ENCODE measurements at places on chromosomes 1 and 21. TPM values are rescaled to one million over a fixed set of nuclear protein-coding genes. Genes with fewer than 3 reads are reported as not detected.
A peak's percentile ranks its signal among the peaks of the same experiment; 100 is the strongest.

GRCh38 chr1:153389401-153389800 lies 1.5 kb downstream of the S100A8 start:
- H3K4me3 ChIP-seq, result no peak overlapping the region
- no peaks in the 10 kb centered on the region for H3K36me3 ChIP-seq

DNA sequence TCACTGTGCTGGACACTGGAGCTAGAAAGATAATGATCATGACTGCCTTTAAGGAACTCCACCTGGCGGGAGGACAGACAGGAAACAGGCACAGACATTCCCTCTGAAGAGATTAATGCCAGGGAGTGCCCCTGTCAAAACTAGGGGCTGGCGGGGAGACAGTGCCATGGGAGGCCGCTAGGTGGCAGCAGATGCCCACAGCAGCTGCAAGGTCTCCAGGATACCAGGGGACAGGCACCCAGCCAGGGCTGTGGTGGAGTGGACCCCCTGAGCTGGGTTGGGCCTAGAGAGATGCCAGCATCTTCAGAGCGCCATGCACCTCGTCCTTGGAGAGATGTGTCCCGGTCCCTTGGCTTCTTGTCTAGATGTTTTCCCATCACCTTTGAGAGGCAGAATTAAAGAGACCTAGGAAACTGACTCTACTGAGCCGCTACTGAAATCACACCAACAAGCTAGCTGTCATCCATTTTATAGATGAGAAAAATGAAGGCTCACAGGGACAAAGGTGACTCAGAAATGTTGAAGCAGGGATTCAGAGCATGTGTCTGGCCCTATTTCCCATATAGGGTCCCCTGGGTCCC lies 3.6 kb downstream of the REN start:
- H3K4me1 ChIP-seq, result no peaks in the 10 kb centered on the region
- H3K36me3 ChIP-seq, result no peaks in the 10 kb centered on the region
- no peak overlapping the region for H3K27ac ChIP-seq
- H3K27me3 ChIP-seq, result no peaks in the 10 kb centered on the region
- peak; percentile 43 for DNase-seq
- H3K4me3 ChIP-seq, result no peak overlapping the region

DNA sequence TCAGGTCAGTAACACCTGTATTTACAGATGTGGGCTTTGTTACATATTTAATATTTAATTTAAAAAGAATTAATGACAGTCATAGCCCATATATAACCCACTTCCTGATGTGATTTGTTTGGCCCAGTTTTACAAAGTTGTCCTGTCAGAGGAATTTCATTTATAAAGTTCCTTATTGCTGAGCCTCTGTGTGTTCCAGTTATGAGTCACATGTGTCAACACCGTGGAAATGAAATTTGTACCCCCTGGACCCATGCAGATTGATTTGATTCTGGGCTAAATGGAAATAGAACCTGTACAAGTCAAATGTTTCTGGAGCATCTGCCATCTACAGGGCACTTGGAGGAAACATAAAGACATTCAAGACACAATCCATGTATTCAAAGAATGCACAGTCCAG lies 149.2 kb downstream of the CACNA1E start:
- H3K27me3 ChIP-seq, result no peaks in the 10 kb centered on the region
- no peak overlapping the region for H3K27ac ChIP-seq
- H3K4me1 ChIP-seq, result no peaks in the 10 kb centered on the region

- no peaks in the 10 kb centered on the region for H3K27me3 ChIP-seq
- peaks cover 4% of the 10 kb centered on the region for H3K4me1 ChIP-seq
- DNase-seq, result no peak
- H3K36me3 ChIP-seq, result no peaks in the 10 kb centered on the region
These were observed 282.2 kb downstream of the PLPP3 start for GRCh38 chr1:56297208-56297607.

- no peak overlapping the region for H3K4me3 ChIP-seq
- no peaks in the 10 kb centered on the region for H3K4me1 ChIP-seq
- H3K27ac ChIP-seq, result no peak overlapping the region
- no peaks in the 10 kb centered on the region for H3K36me3 ChIP-seq
- DNase-seq, result no peak
These were observed 117.6 kb downstream of the UBE2U start for GRCh38 chr1:64320922-64321614.

The ADCY10 gene
- 0.30 TPM for polyA plus RNA-seq

DNA sequence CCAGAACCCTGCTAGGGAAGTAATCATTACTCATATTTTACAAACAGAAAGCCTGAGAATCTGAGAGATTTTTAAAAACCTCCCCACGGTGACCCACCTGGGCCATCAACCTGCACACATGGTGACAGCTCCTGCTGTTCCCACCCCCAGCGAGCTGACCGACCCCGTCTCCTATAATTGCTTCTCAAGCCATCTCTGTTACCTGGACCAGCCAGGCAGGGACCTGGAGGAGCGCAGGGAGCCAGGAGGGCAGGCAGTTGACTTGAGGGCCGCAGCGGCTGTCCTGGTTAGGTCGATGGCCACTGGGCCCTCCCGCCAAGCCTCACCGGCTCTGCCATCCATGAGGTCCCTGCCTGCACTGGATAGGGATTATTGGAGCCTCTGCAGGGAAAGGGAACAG lies 7.7 kb downstream of the TFF2 start:
- no peaks in the 10 kb centered on the region for H3K36me3 ChIP-seq
- H3K4me3 ChIP-seq, result no peak overlapping the region
- no peak for DNase-seq
- H3K27ac ChIP-seq, result no peak overlapping the region

DNA sequence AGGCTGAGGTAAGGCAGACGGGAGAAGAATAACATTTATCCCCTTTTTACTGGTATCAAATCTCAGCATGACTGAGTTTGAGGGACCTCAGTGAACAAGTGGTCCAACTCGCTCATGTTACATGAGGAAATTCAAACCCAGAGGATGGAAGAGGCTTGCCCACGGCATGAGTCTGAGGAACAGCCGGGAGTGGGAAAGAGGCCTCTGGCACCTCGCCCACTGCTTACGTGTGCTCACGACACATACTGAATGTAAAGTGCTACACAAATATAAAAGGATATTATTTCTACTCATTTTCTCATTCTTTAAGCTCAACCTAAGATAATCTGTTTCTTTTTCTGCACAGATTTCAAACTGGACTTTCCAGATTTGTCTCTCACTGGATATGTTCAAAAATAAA lies 14.7 kb downstream of the BEND5 start:
- H3K27me3 ChIP-seq, result no peaks in the 10 kb centered on the region
- H3K36me3 ChIP-seq, result peaks cover 26% of the 10 kb centered on the region
- H3K4me3 ChIP-seq, result no peak overlapping the region
- no peak for DNase-seq

The SPRR1B gene
- 132 TPM for polyA plus RNA-seq

DNA sequence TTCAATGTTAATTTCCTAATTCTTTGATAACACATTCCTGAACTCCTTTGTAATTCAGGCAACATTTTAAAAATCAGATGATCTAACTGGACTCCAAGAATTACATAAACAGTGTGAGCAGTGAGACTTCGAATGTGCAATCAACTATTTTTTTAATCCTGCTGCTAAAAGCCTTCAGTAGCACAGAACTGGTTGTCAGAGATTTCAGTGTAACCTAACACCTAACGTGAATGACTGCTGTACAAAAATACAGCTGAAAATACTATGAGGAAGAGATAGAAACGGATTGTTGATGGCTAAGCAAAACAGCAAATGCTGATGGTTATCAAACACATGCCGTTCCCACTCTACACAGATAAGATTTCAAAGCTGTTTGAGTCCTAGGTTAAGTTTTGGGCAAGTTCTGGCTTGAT lies 46.1 kb downstream of the APP start:
- H3K4me1 ChIP-seq, result no peaks in the 10 kb centered on the region
- H3K27ac ChIP-seq, result peak overlapping the region; percentile 49
- no peak overlapping the region for H3K4me3 ChIP-seq
- H3K27me3 ChIP-seq, result no peaks in the 10 kb centered on the region
- DNase-seq, result no peak
- H3K36me3 ChIP-seq, result no peaks in the 10 kb centered on the region

The C1orf94 gene
- 0.09 TPM for polyA plus RNA-seq

DNA sequence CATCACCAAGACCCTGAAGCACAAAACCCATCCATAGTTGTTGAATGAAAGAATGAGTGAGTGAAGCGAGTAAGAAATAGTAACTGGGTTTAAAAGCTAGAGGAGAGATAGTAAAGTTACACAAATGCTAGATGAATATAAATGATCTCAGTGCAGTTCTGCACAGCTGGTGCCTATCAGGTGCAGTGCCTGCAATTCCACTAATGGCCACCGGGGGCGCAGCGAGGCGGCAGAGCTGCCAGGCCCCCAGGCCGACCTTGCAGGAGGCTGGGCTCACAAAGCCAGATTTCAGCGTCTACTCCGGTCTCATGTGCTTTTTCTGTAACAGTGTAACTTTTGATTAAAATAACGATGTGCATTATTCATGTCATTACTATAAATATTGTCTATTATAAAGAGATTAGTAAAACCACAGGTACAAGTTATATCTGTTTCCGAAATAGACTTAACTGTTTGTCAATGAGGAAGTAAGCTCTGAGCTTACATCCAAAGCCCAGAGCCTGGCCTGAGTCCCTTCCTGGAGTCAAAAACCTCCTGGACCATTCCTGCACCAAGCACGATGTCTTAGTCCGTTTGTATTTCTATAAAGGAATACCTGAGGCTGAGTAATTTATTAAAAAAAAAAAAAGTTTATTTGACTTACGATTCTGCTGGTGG lies 477.6 kb downstream of the NPHP4 start:
- no peaks in the 10 kb centered on the region for H3K27me3 ChIP-seq
- no peaks in the 10 kb centered on the region for H3K4me1 ChIP-seq
- no peak overlapping the region for H3K4me3 ChIP-seq

DNA sequence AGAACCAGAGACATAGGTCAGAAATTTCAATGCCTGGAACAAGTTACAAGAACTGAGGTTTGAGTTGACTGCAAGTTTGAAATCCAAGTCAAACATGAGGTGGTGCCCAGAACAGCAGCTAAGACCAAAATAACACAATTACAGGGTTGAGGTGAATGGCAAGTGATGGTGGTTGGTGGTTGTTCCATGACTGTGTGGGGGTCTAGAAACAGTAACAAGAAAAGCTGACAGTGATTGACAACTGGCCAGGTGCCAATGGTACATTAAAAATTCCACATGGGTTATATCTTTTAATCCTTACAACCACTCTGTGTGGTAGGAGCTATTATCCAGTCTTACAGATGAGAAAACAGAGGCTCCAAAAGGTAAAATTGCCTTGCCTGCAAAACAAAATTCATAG lies 32.0 kb downstream of the RIMS3 start:
- no peak for DNase-seq
- H3K36me3 ChIP-seq, result no peaks in the 10 kb centered on the region
- H3K27ac ChIP-seq, result no peak overlapping the region

The GLMP gene
- polyA plus RNA-seq, result 40.0 TPM

GRCh38 chr1:15764269-15764764 lies 5.7 kb downstream of the FBLIM1 start:
- H3K36me3 ChIP-seq, result no peaks in the 10 kb centered on the region
- H3K27me3 ChIP-seq, result peaks cover 21% of the 10 kb centered on the region
- H3K4me1 ChIP-seq, result no peaks in the 10 kb centered on the region

DNA sequence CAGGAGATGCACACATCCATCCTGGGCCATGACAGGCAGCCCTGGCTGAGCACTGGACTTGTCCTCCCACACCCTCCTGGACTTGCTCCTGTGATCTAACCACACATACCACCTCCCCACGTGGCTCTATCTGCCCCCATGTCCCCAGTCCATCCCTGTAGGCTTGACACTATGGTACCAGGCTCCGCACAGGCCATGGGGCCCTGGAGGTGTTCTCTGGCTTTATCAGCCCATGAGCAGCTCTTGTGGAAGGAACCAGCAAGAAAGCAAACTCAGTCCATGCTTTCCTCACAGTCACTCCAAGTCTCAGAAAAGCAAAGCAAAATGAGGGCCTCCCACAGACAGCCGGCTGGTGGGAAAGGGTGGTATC lies 61.6 kb downstream of the CD46 start:
- no peak overlapping the region for H3K4me3 ChIP-seq
- H3K27me3 ChIP-seq, result no peaks in the 10 kb centered on the region
- no peak for DNase-seq
- peaks cover 96% of the 10 kb centered on the region for H3K36me3 ChIP-seq
- H3K4me1 ChIP-seq, result peaks cover 3% of the 10 kb centered on the region

The GIPC2 gene
- polyA plus RNA-seq, result 1.3 TPM

- H3K4me1 ChIP-seq, result no peaks in the 10 kb centered on the region
- no peak for DNase-seq
- no peaks in the 10 kb centered on the region for H3K27me3 ChIP-seq
- H3K27ac ChIP-seq, result no peak overlapping the region
- no peaks in the 10 kb centered on the region for H3K36me3 ChIP-seq
These were observed 8.1 kb downstream of the AGL start for GRCh38 chr1:99858286-99858685.

- peaks cover 10% of the 10 kb centered on the region for H3K27me3 ChIP-seq
- no peaks in the 10 kb centered on the region for H3K4me1 ChIP-seq
- no peak overlapping the region for H3K27ac ChIP-seq
- no peak overlapping the region for H3K4me3 ChIP-seq
- DNase-seq, result no peak
- H3K36me3 ChIP-seq, result no peaks in the 10 kb centered on the region
These were observed 141.4 kb upstream of the ARHGEF16 start for GRCh38 chr1:3312898-3313575.

DNA sequence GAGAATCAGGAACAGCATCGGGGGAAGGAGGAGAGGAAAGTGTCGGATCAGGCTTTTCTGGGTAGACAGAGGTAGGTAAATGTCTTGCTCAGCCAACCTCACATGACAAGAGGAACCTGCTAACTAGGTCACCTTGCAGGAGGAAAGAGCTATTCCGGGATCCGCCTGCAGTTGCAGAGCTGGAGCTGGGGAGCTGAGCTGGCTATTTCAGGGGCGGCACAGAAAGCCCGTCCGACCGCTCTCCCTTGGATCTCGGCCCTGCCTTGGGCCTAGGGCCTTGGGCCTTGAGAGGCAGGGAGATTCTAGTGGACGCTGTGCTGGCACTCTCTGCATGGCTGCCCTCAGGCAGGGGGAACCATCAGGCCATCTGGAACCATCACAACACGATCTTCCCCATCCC lies 56.5 kb upstream of the CTPS1 start:
- H3K36me3 ChIP-seq, result no peaks in the 10 kb centered on the region
- H3K27me3 ChIP-seq, result no peaks in the 10 kb centered on the region
- no peak overlapping the region for H3K4me3 ChIP-seq
- no peaks in the 10 kb centered on the region for H3K4me1 ChIP-seq

DNA sequence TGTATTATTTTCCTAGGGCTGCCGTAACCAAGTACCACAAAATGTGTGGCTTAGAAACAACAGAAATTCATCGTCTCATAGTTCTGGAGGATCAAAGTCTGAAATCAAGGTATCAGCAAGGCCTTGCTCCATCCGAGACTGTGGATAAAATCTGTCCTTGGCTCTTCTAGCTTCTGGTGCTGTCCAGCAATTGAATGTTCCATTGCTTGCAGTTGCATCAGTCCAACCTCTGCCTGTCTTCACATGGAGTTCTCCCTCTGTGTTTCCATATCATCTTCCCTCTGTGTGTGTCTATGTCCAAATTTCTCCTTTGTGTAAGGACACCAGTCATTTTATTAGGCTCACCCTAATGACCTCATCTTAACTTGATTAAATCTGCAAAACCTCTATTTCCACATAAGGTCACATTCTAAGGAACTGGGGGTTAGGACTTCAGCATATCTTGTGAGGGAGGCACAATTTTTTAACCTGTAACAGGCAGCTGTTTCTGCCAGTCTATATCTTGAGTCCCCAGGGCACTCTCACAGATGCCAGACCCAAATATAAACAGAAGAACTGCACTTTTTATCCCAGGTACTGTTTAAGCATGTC lies 84.2 kb downstream of the ERG start:
- no peaks in the 10 kb centered on the region for H3K27me3 ChIP-seq
- H3K4me3 ChIP-seq, result no peak overlapping the region
- H3K27ac ChIP-seq, result no peak overlapping the region
- no peak for DNase-seq
- no peaks in the 10 kb centered on the region for H3K36me3 ChIP-seq
- no peaks in the 10 kb centered on the region for H3K4me1 ChIP-seq

The KIRREL1 gene
- polyA plus RNA-seq, result 3.4 TPM
